ENCODE measurements at places on chromosomes 16 and 17. TPM values are rescaled to one million over a fixed set of nuclear protein-coding genes. Genes with fewer than 3 reads are reported as not detected.

- H3K4me1 ChIP-seq = no peaks in the 10 kb centered on the region
- DNase-seq = no peak
- H3K4me3 ChIP-seq = no peak overlapping the region
Measured at GRCh38 chr16:19936441-19936840, 51.8 kb upstream of the GPRC5B start.

DNA sequence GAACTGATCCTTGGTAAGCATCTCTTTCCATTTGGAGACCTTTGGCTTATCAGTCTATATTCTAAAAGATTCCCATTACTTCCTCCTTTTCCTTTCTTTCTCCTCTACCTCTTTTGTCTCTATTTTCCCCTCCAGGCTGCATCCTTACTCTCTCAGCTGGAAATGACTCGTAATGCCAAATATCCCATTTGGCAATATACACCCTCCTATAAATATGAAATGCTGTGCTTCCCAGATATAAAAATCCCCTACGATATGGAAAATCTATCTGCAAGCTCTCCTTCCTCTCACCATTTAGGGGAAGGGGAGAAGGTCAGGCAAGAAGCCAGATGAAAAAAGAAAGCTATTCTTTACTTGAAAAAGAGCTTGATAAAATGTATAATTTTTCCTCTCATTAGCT lies 39.9 kb downstream of the XPO6 start:
- no peaks in the 10 kb centered on the region for H3K27me3 ChIP-seq
- DNase-seq = no peak
- no peak overlapping the region for H3K27ac ChIP-seq
- no peak overlapping the region for H3K4me3 ChIP-seq
- H3K4me1 ChIP-seq = peaks cover 4% of the 10 kb centered on the region

NME3 gene
- total RNA-seq = 66.3 TPM

DNA sequence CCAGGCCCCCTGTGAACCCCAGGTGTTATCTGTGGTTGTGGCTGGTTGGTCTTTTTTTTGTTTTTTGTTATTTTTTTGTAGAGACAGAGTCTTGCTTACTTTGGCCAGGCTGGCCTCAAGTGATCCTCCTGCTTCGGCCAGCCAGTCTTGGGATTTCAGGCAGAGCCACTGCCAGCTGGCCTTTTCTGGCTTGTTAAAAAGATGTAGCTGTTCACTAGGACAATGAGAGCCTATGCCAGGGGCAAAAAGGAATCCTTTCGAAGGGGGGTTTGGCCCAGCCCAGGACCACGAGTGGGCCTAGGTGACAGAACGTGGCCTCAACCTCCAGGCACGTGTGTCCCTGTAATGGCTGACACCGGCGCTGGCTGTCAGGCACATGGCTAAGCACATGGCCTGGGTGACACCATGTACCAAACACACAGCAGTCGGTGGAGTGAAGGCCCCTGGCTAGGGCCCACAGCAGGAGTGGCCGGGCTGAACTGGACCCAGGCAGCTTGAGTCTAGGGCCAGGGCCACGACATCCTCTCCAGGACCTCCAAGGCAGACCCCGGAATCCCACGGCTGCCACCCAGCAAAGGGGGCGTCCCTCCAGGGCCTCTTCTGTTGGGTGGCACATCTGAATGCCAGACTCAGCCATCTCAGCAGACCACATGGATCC lies 6.9 kb upstream of the SLC38A8 start:
- peaks cover 20% of the 10 kb centered on the region for H3K36me3 ChIP-seq
- H3K27me3 ChIP-seq = no peaks in the 10 kb centered on the region

DNA sequence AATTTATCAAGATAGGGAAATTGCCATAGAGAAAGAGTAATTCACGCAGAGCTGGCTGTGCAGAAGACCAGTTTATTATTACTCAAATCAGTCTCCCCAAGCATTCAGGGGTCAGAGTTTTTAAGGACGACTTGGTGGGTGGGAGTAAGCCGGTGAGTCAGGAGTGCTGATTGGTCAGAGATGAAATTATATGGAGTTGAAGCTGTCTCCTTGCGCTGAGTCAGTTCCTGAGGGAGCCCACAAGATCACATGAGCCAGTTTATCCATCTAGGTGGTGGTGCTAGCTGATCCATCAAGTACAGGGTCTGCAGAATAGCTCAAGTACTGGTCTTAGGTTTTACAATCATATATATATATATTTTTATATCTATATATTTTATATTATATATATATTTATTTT lies 6.0 kb upstream of the AQP8 start:
- no peak overlapping the region for H3K27ac ChIP-seq
- no peaks in the 10 kb centered on the region for H3K27me3 ChIP-seq
- H3K4me3 ChIP-seq = no peak overlapping the region
- DNase-seq = no peak

Data from endodermal cell (in vitro differentiated cells).